CD4-positive, alpha-beta T cell treated with Interleukin-17A for 1 hour (primary cell): ENCODE measurements at places on chromosomes 4 and X.

- no peak for DNase-seq
Observed at GRCh38 chr4:165450871-165451270, 72.1 kb downstream of the CPE start.

DNA sequence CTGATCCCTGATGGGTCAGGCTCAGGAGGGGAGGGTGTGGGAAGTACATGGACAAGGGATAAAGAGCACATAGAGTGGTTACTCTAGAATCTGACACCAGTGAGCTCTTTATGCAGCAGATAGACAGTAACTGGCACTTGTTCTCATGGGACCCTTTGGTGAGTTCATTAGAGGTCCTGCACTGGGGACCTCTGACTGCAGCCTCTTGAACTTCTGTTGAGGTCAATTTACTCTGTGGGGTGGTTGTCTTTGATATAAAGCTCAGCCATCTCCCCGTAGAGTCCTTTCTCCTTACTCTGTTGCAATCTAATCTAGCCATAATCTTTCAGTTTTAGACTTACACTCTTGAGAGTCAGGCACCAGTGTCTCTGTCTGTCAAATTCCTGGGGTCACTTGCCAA is 222.4 kb downstream of the GPAT3 start:
- DNase-seq = no peak

GRCh38 chr4:98793658-98794057 is 135.2 kb upstream of the TSPAN5 start:
- no peak for DNase-seq

GRCh38 chr4:109248322-109248900 is 54.0 kb downstream of the COL25A1 start:
- no peak for DNase-seq

GRCh38 chr4:185405296-185405999 is 8.8 kb downstream of the ANKRD37 start:
- no peak for DNase-seq

- DNase-seq = peak; percentile 19
Observed at GRCh38 chrX:133776072-133776471, 209.3 kb downstream of the GPC3 start.

GRCh38 chr4:89069481-89069880 is 12.5 kb upstream of the FAM13A start:
- no peak for DNase-seq

- no peak for DNase-seq
Observed at GRCh38 chr4:95549246-95550114, 707 bp upstream of the UNC5C start.

DNA sequence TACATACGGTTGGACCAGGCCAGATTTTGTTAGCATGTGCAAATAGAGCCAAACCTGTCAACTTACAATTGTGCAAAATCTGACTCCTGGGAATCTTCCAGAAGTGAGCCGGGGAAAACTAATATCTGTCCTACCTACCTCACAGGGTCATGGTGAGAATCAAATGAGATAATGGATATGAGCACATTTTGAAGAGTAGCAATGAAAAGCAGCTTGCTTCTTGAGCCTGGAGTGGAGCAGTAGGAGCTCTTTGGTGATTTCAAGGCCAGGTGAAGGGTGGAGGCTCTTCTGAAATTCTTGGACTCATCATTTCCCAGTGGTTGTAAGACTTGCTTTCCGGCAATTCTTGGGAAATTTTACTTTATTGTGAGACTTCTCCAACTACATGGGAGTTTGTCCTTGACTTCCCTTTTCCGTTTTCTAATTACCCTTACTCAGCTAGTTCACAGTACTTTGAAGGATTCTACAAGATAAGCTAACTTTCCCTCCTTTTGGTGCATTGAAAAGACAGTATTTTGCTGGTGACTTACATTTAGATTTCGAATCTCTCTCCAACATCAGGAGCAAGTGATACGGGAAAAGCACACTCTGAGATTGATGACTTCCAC is 12.2 kb downstream of the PLAC1 start:
- no peak for DNase-seq

GRCh38 chr4:84417997-84418709 is 80.9 kb downstream of the NKX6-1 start:
- DNase-seq = no peak

DNA sequence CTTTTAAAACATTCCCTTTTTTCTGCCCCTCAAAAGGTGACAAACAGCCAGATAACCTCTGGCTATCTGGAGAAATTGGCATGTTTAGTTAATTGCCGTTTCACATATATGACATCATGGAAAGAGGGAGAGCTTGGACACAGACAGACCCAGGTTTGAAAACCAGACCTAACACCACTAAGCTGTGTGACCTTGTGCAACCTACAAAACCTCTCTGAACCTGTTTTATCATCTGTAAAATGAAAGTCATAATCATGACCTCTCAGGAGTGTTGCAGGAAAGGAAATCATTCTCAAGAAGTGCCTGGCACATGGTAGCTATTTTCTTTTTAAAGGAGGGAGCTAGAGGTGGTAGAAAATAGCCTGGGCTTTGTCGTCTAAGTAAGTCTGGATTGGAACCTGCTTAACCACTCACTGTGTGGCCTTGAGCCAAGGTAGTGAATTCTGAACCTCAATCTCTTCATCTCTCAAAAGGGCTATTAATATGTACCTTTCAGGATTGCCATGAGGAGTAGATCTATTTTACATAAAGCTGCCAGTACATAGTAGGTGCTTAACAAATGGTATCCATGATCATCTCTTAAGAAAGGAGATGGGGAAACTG is 363.5 kb downstream of the BCOR start:
- no peak for DNase-seq

GRCh38 chr4:137432446-137433311 is 99.6 kb downstream of the PCDH18 start:
- DNase-seq = no peak

DNA sequence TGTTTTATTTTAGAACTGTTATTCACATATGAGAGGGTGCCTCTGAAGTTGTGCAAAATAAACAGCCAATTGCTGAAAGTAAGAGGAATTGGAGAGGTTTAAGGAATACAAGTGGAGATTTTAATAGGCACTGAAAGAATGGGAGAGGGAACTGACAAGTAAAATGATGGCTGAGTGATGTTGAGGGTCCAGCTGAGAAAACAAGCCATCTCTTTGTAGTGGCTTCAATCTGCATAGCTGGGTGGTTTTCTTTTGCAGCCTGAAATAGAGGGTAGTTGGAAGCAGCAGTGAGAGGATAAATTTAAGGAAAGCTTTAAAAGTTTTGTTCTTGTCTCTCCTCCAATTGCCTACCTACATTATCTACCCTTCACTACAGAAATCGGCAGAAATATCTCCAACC is 106.7 kb upstream of the DGKK start:
- DNase-seq = no peak

DNA sequence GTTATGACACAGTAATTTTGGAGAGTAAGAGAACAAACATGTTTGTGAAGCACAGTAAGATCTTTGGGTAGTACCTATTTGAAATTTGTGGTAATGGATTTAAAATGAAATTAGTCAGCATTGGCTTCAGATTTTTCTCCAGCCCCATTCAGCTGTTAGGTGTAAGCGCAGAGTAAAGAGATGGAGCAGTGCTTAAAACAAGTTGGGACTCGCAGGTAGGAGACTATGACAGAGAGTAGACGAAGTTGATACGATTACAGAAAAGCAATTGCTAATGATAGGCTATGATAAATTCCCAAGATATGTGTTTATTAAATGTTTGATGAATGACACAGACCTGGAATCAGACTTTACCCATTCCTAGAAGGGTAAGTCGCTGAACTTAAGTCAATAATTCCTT is 72.6 kb downstream of the CHIC2 start:
- DNase-seq = no peak

DNA sequence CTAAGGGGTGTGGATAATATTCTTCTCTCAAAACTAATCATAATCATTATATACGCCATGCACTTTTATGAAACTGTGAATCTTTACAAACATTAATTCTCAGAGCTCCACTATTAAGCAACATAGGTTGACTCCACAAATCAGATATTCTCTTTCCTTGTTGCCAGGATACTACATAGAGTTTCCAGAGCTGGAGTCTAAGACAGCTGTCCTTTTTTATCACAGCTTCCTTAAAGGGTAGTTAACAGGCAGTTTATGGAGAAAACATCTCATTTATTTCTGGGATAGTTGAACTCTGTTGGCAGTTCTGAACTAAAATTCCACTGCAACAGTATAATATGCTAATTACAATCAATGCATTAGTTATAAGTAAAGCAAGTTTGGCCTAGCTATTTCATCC is 152.1 kb upstream of the PPP1R2C start:
- DNase-seq = no peak

DNA sequence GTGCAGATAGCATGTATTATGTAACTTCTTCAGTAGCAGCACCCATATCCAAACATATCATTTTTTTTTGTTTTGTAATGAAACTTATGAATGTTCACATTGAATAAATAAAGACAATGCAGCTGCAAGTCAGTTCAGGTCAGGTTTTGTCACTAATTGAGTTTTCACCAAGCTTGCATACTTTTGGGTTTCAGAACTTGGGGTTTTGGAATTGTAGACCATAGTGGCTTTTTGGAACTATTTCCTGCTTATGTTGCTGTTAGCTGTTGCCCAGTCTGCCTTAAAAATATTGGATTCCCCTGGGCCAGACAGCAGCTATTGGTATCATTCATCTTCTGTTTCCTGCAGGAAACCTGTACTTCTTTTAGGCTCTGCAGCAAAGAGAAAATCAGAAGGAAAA is 113.4 kb upstream of the LIMCH1 start:
- no peak for DNase-seq

GRCh38 chr4:96063639-96064038 is 223.7 kb downstream of the PDHA2 start:
- no peak for DNase-seq

- DNase-seq = no peak
Observed at GRCh38 chrX:130933358-130933757, 30.3 kb upstream of the ENOX2 start.
